Neural cell (in vitro differentiated cells): ENCODE measurements at places on chromosomes 12 and 14. TPM values are rescaled to one million over a fixed set of nuclear protein-coding genes. Genes with fewer than 3 reads are reported as not detected.

Gene KRT6A
- not detected in 2 replicates for polyA plus RNA-seq

Gene TTC6
- 0.10 TPM in 1 of 2 replicates, not detected in the other for polyA plus RNA-seq

Gene SINHCAF
- 74.9 and 80.5 TPM in 2 replicates for polyA plus RNA-seq

Gene CLEC9A
- not detected in 2 replicates for polyA plus RNA-seq

Gene LTBP2
- polyA plus RNA-seq: 0.33 and 0.44 TPM in 2 replicates

Gene OS9
- 223 and 248 TPM in 2 replicates for polyA plus RNA-seq

Gene PZP
- polyA plus RNA-seq: not detected in 2 replicates

Gene PMEL
- polyA plus RNA-seq: not detected in 2 replicates

Gene TEX22
- 0.22 TPM in 1 of 2 replicates, not detected in the other for polyA plus RNA-seq

Gene PAX9
- polyA plus RNA-seq: not detected in 2 replicates

Gene DIO3
- 49.2 and 68.3 TPM in 2 replicates for polyA plus RNA-seq

Gene GDF3
- polyA plus RNA-seq: not detected in 2 replicates

Gene VRTN
- not detected in 2 replicates for polyA plus RNA-seq

Gene LPAR5
- polyA plus RNA-seq: 0.48 TPM in 1 of 2 replicates, not detected in the other

Gene SLC8A3
- 2.9 and 5.0 TPM in 2 replicates for polyA plus RNA-seq

Gene IL26
- not detected in 2 replicates for polyA plus RNA-seq
